ENCODE measurements at places on chromosomes 1 and 21.

DNA sequence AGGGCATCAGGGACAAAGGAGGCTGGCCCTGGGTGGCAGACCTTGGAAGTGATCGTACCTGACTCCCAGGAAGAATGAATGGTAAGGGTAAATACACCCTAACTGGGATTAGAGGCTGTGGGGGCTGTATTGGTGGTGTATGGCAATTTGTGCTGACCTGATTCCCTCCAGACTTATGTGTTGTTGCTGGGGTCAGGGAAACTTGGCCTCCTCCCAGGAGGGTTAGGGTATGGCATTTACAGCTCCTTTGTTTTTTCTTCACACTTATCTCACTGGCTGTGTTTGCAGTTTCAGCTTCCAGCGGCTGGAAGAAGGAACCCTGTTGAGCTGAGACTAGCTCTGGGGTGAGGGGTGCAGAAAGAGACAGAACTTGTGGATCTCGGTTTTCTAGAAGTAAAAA is 8.2 kb downstream of the VANGL1 start:
- no peak for DNase-seq

- no peak for DNase-seq
Observed at GRCh38 chr1:89975540-89976125, 19.3 kb upstream of the ZNF326 start.

DNA sequence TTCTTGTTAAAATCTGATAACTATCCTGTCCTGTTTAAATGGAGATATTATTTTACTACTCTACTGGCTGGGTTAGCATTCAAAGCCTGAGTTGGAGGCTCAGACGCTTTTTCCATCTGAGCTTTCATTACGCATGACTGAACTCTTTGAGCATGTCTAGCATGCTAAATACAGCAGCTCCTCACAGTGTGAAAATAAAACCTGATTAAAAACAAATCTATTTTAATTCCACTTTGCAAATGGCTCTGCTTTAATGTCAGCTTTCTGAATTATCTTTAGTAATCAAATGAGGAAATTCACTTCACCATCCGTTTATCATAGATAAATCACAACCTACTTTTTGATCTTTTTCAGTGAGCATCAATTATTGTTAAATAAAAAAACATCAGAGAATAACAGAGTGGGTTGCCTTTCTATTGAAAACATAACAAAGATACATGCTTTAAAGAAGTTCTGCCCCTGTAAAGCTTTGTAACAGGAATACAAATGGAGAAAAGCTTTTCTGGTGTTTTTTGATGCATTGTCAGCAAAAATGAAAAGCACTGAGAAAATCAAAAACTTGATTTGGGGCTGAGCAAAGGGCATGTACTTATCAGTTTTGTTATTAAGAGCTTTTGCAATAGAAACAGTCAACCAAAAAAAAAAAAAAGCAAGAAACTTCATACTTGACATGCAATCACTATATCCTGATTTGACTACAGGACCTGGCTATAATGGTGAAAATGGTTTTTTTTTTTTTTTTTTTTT is 3.5 kb upstream of the SPEN start:
- DNase-seq = no peak

DNA sequence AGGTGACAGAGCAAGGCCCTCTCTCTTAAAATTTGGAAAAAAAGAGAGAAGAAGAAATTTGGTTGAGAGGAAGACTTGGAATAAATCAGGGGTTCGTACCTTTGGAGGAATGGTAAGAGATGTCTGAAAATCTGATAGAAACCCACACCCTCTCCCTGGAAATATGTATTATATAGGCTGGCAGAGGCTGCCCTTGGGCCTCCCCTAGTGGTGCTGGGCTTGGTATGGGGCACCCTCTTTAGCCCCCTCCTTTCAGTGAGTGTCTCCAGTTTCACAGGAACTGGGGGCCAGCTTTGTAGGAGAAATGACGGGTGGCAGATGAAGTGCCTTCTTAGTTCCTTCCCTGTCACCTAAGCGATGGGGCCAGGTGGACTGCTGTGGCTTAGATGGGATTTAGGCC is 82.9 kb upstream of the SLC2A1 start:
- DNase-seq = no peak

GRCh38 chr1:160428655-160429054 is 28.3 kb downstream of the VANGL2 start:
- DNase-seq = peak; percentile 69

GRCh38 chr1:46187106-46187869 is 10.9 kb downstream of the POMGNT1 start:
- DNase-seq = no peak

- no peak for DNase-seq
Observed at GRCh38 chr1:36384542-36385409, 948 bp downstream of the STK40 start.

GRCh38 chr1:9260059-9260766 is 25.6 kb downstream of the H6PD start:
- DNase-seq = no peak

DNA sequence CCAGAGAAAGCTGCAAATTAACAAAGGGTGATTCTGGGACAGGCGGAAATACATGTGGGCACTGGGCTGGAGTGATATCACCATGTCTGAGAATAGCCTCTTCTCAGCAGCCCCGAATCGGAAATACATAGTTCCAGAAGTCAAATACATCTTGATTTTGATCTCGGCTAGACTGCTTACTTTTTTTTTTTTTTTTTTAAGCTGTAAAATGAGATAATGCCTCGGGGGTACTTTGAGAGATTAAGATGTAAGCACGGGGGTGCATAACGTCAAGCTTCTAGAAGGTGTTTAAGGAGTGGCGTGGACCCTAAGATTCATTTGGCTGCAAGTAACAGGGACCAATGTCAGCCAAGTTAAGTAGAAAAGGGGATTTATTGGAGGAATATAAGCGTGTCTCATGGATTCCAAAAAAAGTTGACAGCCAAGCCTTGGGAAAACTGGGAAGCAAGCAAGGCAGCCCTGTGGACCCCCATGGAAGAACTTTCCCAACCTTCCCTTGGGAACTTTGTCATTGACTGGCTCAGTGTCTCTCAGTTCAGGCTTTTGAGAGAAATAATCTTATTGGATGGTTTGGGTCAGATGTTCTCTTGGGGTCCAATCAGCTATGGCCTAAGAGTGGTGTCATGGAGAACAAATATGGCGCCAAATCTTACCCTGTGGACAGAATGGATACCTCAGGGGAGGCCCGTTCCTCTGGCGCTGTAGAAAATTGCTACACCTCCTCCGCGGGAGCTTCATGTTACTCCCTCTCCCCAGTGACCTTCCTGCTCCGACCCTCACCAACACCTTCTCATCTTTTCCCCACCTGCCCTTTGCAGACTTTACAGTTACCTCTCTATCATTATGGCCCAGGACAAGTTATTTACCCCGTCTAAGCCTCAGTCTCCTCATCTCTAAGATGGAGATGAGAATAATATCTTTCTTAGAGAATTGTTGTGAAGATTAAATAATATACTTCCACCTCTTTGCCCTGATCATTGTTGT is 186.6 kb downstream of the KAZN start:
- DNase-seq = no peak

DNA sequence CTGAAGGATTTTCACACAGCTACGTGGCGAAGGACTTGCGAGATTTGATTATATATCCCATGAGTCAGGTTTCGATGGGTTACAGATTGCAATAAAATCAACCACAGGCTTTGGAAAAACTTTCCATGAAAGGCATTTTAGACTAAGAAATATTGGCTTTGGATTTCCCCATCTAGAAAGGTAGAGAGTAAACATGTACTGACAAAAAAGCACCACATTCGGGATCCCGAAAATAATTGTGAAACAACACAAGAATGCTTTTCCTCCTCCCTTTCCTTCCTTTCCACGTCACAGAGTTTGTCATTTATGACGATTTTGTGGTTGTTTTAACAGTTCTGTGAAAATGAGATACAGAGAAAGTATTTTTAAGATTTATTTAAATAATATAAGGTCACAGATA is 38.5 kb downstream of the TGFB2 start:
- DNase-seq = no peak

- DNase-seq = no peak
Observed at GRCh38 chr1:88399690-88400089, 284.4 kb upstream of the PKN2 start.
